NCI-H1436 treated with DMSO at 0.1 percent for 48 hours (cell line): ENCODE measurements at places on chromosomes 2 and 18.

DNA sequence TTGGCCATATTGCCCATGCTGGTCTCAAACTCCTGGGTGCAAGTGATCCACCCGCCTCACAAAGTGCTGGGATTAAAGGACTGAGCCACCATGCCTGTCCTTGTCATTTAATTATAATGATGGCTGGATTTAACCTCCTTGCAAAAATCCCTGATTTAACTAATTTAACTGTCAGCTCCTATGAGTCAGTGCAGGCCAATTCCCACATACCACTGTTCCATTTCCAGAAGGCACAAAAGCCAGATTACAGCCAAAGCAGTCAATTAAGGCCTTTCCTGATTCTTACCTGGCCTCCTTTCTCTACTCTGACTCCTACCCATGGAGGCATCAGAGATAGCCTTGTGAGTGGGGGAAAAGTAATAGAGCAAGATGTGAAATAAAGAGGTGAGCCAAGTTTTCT is 12.3 kb upstream of the SLC35F5 start:
- no peak for DNase-seq

DNA sequence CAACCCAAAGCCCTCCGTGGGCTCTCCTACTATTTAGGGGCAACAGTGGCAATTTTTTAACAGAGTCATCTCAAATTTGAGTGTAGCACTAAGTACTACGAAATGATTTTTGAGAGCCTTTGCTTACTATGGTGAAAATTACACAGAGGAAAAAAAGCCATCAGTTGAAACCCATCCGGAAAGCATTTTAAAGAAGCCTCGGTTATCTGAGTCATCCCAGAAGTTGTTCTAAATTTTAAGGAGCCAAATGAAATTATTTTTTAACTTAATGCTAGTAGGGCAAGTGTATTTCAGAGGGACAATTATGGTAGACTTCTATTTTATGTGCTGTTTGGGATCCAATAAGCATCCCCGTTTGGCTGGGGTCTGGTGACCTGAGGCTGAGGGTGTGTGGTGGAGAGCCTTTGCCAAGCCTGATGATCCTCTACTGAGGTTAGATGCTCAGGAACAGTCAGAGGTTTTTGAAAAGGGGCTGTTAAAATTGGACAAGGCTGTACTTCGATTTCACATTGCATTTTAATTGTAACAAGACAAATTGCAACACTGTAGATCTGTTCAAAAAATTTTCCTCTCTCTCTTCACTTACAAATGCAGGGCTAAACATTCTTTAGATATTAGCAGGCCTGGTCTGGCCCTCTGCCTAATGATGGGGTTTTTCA is 47.0 kb downstream of the RAPGEF4 start:
- DNase-seq, result no peak

- no peak for DNase-seq
These were observed 6.0 kb downstream of the GPC1 start for GRCh38 chr2:240441326-240441992.

DNA sequence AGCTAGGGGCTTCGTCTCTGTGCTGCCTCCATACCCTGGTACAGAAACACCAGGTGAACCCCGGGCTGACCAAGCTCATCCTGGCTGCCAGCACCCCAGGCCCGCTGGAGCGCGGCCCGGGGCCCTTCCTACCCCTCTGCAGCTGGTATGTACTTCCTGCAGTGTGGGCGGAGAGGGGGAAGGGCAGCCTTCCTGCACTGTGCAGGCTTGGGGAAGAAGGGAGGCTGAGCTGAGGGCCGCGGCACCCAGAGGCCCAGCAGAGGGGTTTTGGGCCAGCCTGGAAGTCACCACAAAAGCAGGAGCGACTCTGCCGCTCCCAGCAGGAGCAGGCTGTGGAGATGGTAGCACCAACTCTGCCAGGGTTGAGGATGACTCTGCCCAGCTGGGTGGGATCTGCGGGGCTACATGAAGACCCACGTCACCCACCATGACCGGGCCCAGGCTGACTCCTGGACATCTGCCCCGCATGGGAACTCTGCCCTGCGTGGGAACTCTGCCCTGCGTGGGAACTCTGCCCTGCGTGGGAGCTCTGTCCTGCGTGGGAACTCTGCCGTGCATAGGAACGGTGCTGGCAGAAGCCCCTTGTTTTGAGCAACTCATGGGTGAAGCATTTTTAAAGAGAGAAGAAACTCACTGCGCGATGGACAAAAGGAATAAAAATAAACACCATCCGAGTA is 273.3 kb downstream of the NDUFA10 start:
- DNase-seq, result no peak

DNA sequence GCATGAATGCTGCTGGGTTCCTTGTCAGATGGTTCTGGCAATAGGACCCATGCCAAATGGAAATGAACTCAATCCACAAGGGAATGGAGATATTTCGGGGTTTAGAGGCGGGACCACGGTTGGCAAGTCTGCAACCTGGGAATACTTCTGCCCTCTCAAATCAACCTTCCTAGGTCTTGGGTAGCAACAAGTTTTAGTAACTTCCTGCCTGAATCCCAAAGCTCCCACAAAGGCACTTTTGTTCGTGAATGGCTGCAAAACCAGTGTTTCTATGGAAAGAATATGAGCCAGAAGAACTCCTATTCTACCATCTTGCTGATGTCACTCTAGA is 790.1 kb upstream of the SLC8A1 start:
- DNase-seq, result no peak

DNA sequence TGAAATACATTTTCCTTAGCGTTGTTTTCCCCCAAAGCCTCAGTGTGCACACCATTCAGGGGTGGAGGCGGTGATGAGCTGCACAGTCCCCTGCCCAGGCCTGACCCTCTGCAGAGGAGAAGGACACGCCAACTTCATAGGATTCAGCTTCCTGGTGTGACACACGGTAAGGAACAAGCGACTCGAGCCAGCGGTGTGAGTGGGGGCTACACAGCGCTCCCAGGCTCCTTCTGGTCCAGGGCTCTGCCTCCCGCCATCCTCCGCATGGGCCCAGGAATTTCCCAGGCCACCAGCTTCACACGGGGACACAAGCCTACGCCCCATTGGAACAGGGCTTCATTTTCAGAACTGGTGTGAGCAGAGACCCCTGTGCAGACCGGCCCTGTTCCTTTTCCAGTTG is 272.1 kb downstream of the HDAC4 start:
- DNase-seq, result no peak

DNA sequence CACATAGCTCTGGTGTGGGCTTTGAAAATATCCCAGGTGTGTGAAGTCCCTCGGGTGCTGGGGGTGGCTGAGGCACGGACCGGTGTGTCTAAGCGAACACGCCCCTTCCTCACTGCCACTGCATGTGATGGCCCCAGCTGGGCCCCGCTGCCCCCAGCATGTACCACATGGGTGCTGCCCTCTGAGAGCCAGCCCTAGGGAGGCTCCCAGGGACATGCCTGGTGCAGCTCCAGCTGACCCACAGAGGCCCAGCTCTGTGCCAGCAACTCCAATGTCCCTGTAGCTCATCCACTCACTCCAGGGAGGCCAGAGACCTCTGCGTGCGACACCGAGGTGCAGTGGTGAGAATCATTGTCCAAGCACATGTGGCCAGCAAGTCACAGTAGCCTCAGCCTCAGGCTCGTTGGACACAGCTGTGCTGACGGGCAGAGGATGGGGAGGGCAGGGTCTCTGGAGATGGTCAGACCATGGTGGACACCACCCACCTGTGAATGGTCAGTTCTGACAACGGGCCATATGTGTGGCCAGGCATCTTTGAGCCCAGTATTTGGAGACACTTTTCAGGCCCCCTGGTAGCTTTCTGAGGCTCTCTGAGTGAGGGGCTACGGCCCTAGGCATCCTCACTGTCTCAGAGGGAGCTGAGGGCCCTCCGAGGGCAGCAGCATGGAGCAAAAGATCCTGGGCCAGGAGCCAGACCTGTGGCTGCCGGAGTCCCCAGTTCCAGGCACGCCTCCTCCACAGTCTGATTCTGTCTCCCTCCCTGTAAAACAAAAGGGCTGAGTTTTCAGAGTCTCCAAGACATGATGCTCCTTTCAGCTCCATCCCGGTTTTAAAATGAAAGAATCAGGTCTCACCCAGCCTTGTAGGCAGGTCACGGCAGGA is 220.7 kb downstream of the NDUFA10 start:
- no peak for DNase-seq

DNA sequence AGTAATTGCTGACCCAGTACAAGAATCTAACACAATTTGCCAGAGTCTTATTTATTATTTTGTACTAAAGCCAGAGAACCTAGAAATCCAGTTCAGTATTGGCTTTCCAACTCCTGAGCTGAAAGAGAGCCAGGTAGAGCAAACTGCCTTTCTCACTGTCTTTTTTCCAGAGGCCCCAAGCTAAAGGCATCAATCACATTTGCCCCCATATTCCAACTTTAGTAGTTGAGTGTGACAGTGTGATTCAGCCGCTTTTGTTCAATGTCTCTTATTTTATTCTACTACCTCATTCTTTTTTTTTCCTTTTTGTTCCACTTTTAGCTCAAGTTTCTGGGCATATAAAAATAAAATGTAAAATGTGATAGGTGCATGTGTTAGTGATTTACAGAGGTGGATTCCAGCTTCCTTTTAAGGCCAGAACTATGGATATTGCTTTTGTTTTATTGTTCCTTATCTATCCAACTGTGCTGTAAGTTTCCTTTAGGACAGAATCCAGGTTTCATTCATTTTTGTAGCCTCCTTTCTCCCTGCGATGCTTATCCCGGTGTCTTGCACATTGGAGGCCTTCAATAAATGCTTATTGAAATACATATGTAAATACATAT is 153.0 kb downstream of the ZEB2 start:
- no peak for DNase-seq
